ENCODE measurements at places on chromosomes 13 and 19. TPM values are rescaled to one million over a fixed set of nuclear protein-coding genes. Genes with fewer than 3 reads are reported as not detected.

CACNG7 gene
- total RNA-seq: not detected

DNA sequence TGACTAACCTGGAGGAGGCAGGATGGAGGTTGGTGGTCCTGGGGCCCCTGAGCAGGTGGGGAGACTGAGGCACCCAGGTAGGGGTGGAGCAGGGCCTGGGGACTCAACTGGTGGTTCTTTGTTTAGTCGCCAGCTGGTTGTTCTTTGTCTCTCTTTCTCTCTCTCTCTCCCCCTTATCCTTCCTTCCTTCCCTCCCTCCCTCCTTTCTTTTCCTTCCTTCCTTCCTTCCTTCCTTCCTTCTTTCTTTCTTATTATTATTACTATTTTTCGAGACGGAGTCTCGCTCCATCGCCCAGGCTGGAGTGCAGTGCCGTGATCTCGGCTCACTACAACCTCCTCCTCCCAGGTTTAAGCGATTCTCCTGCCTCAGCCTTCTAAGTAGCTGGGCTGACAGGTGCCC is 6.6 kb upstream of the NRTN start:
- no peak for DNase-seq

DNA sequence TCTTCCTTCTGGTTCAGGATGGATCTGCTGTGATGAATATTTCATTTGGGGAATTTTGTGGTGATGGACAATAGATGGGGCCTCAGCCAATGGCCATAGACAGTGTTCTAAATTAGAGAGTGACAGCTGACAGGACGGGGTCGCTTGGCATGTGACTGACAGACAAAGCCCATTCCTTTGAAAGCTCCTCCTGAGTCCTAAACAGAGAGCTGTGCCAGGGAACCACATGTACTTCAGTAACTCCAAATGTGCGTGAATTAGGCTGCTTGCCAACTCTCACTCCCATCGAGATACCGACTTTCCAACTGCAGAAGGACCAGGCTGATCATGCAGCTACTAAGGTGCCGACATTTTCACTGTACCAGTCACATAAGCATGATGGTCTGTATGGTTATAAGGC is 187.7 kb downstream of the SHISA2 start:
- DNase-seq: no peak

- DNase-seq: no peak
These were observed 155.2 kb downstream of the LIG4 start for GRCh38 chr13:108060111-108060510.

Measured in Right ventricle myocardium inferior (tissue), 1 donor.